ENCODE measurements at places on chromosomes 16 and 17. TPM values are rescaled to one million over a fixed set of nuclear protein-coding genes. Genes with fewer than 3 reads are reported as not detected.

The FZD2 gene
- polyA plus RNA-seq, result 0.41 TPM

The SBK1 gene
- polyA plus RNA-seq, result not detected

The NPIPA3 gene
- not detected for polyA plus RNA-seq

The PSMD12 gene
- polyA plus RNA-seq, result 157 TPM

The KRT12 gene
- not detected for polyA plus RNA-seq

The ATP6V0A1 gene
- polyA plus RNA-seq, result 25.9 TPM

The HSD11B2 gene
- polyA plus RNA-seq, result 0.10 TPM

The TP53TG3C gene
- not detected for polyA plus RNA-seq

The SYT17 gene
- 6.0 TPM for polyA plus RNA-seq

The CDH8 gene
- not detected for polyA plus RNA-seq

The GPR179 gene
- 0.01 TPM for polyA plus RNA-seq

All from GM12878 (cell line).